ENCODE measurements at places on chromosomes 3 and 15.

GRCh38 chr3:78293284-78293683 lies 1253.4 kb downstream of the ROBO2 start:
- no peak for DNase-seq

DNA sequence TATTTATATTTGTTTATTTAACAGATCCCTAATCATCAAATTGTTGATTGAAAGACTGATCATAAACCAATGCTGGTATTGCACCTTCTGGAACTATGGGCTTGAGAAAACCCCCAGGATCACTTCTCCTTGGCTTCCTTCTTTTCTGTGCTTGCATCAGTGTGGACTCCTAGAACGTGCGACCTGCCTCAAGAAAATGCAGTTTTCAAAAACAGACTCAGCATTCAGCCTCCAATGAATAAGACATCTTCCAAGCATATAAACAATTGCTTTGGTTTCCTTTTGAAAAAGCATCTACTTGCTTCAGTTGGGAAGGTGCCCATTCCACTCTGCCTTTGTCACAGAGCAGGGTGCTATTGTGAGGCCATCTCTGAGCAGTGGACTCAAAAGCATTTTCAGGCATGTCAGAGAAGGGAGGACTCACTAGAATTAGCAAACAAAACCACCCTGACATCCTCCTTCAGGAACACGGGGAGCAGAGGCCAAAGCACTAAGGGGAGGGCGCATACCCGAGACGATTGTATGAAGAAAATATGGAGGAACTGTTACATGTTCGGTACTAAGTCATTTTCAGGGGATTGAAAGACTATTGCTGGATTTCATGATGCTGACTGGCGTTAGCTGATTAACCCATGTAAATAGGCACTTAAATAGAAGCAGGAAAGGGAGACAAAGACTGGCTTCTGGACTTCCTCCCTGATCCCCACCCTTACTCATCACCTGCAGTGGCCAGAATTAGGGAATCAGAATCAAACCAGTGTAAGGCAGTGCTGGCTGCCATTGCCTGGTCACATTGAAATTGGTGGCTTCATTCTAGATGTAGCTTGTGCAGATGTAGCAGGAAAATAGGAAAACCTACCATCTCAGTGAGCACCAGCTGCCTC lies 14.7 kb downstream of the THBS1 start:
- DNase-seq = no peak

DNA sequence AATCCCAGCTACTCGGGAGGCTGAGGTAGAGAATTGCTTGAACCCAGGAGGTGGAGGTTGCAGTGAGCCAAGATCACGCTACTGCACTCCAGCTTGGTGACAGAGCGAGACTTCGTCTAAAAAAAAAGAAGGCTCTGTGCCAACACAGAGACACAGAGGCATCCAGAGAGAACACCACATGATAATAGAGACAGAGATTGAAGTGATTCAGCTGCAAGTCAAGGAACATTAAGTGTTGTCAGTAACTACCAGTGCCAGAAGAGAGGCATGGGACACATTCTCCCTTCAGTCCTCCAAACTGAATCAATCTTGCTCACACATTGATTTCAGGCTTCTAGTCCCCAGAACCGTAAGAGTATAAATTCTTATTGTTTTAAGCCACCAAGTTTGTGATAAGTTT lies 97.5 kb downstream of the GOLIM4 start:
- no peak for DNase-seq

DNA sequence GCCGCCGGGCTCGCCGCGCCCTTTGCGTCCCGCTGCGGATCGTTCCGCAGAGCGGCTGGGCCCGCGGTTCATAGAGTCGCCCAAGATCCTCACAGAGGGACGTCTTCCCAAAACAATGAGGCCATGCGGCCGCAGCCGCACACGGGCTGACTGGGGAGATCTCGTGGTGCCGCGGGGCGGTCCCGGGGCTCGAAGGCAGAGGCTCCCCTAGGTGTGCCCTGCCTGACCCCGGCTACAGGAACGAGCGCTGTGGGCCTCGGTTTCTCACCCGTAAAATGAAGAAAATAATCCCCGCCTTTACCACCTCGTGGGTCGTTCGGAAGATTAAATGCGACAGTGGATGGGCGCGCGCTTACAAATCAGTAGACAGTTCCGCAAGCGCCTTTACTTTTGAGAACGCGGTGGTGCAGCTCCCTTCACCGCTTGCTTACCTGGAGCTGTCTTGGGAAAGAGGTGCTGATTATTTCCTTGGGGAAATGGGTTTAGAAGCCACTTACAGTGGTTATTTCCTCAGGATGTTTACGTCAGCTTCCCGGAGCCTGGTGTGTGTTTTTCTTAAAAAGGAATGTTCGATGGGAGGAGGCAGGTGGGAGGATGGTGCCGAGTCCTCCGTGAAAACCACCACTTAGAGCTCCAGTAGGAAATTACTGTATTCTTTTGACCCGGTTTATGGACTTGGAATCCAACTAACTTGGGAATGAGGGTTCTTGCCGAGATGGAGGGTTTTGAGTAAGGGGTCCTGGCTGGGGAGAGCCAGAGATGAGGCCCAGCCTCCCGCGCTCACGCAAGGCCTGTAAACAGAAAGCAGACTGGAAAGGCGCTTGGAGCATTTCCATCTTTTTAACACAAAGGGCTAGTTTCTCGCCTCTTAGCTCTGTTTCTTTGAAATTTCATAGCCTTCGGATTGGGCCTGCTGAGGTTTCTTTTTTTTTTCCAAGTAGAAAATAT lies 1.9 kb upstream of the MEX3B start:
- no peak for DNase-seq

GRCh38 chr15:57138349-57138788 lies 219.9 kb downstream of the TCF12 start:
- DNase-seq = no peak

- DNase-seq = no peak
These were observed 787.9 kb upstream of the LMCD1 start for GRCh38 chr3:7713724-7714123.

- DNase-seq = no peak
These were observed 105.0 kb downstream of the FOXP1 start for GRCh38 chr3:71478568-71478967.

GRCh38 chr15:35306361-35306981 lies 221.4 kb upstream of the NANOGP8 start:
- no peak for DNase-seq

DNA sequence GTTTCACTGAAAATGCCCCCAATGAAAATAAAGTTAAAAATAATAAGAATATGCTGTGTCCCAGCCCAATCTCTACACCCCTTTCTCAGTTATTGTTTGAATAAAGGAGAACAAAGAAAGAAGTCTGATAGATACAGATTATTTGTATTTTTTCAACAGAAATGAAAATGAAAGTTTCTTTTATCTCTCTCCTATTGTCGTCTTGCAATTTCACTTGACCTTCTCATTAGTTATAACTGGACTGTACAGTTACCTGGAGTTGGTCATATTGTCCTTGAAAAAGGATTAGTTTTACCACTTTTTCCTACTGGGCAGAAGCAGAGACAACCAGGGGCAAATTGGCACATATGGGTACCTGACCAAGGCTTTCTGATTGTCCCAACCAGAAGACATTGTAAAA lies 440.0 kb downstream of the PDCD6IP start:
- DNase-seq = no peak

- peak; percentile 76 for DNase-seq
These were observed 213.2 kb upstream of the PFN2 start for GRCh38 chr3:150183678-150184425.

DNA sequence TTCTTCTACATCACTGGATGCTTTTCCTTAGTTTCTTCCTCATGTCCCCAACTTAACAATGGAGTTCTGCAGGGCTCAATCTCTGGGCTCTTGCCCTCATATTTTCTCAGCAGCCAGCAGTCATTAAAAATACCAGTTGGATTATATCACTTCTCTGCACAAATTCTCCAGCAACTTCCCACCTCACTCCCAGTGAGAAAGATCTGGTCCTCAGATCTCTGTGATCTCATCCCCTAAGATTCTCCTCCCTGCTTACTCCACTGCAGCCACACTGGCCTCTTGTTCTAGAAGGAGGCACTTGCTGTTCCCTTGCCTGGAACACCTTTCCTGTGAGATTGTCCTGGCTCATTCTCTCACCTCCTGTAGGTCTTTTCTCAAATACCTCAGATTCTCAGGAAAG lies 6.1 kb downstream of the ERICH6 start:
- DNase-seq = no peak

DNA sequence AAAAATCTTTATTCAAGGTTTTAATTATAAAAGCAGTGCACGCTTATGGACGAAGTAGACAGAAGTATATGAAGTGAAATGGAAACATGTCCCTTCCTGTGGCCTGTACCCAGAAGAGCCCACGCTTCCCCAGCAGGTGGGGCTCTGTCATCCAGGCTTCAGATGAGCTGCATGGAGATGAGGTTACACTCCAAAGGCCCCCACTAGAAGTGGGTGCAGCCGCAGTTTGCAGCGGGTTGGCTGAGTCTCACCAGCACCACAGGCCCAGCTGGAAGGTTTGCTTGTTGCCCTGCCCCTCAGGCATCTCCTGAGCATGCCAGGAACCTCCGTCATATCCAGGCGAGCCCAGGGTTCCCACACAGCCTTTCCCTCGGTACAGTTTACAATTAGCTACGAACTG lies 33.1 kb downstream of the PRR20G start:
- DNase-seq = no peak

DNA sequence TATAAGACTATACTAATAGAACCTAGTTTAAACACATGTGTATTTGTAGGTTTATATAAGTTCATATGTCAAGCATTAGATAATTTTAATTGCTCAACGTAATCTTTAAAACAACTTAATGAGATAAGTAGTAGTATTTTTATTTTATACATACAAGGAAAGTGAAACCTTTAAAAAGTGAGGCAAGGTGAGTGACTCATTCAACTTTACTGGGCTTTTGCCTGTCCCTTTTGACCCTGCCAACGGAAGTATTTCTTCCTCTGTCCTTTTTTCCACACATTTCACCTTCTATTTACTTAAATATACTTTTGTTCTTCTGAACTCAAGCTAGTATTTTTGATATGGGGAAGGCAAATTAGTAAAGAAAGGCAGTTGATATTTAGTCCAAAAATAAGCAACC lies 78.5 kb downstream of the KBTBD8 start:
- DNase-seq = no peak

DNA sequence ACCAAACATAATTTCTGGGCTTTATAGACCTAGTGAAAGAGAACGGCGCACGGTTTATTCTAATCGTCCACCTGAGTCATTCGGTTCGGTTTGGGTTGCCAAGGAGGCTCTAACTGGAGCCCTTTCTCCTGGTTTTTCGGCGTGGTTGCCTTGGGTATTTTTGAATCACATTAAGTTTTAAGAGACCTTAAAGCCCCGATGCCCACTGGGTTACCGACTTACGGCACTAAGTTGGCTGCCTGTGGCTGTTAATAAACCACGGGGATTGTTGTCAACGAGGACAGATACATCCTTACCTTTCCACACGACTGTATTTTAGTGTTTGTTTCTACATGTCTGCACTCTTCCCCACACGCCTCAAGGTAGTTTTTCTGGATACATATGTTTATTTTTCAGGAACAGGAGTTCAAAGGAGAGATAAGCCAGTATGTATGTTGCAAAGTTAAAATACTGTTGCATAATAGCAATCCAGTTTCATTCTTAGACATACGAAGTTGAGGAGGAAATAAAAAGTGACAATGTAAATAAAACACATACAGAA lies 1.2 kb upstream of the ANP32A start:
- DNase-seq = no peak

DNA sequence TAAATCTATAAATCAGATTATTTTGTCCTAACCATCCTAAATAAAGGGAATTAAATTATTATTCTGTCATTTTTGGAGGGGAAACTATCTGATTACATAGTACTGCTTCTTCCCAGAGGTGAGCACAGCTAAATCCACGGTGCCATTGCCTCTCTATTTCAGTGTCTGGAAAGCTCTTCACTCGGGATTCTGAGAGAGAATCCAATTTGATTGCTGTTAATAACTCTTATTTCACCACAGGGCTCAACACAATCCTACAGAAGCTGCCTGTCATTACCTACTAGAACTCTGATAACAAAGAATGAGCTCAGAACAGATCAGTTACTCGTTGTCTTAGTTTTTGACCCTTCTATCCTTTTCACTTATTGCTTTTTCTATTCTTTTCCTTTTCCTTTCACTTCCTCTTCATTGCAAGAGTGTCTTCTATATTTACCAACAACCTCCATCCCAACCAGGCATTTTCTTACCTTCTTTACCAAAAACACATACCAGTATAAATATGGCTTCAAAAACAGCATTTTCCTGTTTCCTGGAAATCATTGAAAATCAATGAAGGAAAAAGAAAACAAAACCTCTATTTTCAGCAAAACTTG lies 30.4 kb downstream of the OXNAD1 start:
- no peak for DNase-seq

GRCh38 chr3:18946524-18946923 lies 201.8 kb upstream of the KCNH8 start:
- DNase-seq = no peak

DNA sequence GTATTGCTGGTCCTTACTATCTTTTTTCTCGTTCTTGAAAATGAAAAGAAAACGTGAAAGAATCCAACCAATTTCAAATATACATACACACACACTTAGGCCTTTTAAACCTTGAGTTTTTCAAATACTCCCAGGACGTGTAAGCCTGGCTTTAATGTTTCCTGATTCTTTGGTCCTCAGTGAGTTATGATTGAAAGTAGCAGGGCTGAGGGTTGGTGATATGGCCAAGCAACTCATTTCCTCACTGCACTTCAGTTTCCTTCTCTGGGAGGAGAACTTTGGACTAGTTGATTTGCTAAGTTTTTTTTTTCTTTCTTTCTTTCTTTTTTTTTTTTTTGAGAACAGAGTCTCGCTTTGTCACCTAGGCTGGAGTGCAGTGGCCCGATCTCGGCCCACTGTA lies 34.6 kb downstream of the CHD2 start:
- DNase-seq = no peak

- DNase-seq = no peak
These were observed 2.0 kb upstream of the ZBTB47 start for GRCh38 chr3:42651248-42652091.

GRCh38 chr15:32676169-32676568 lies 34.7 kb downstream of the SCG5 start:
- no peak for DNase-seq

DNA sequence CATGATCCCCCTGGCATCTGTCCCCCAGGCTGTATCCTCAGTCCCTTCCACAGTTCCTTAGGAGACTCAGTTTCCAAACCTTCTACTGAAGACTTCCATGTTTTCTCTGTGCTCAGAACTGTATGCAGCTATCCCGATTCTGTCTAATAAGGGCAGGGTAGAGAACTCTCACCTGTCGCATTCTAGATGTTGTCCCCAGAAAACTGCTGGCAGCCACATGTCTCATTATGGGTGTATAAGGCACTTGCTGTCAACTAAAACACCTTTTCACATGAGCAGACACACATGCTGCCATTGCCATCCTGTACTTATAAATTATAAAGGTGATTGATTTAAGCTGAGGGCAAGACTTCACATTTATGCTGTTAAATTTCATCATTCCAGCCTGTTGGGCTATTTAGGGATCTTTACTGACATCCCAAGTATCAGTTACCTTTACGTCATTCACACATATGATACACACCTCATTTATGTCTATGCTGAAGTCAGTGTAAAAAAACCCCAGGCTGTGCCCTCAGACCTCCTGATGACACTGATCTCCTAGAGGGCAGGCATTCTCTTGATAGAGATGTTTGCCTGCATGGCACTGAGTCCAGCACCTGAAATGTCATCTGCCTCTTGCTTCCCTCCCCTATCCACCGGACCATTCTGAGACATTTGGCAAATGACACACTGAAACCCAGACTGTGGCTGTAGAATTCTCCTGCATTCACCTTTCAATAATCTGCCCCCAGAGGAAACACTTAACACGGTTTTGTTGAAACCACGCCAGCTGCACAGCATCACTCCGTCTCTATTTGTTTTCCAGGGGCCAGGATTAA lies 35.8 kb downstream of the BTD start:
- DNase-seq = no peak
